ENCODE measurements at places on chromosomes 7 and 10.

GRCh38 chr7:45181991-45182855 lies 24.6 kb downstream of the RAMP3 start:
- no peak for DNase-seq

- DNase-seq, result peak; percentile 30
Observed at GRCh38 chr7:8126601-8127167, 135.3 kb downstream of the ICA1 start.

DNA sequence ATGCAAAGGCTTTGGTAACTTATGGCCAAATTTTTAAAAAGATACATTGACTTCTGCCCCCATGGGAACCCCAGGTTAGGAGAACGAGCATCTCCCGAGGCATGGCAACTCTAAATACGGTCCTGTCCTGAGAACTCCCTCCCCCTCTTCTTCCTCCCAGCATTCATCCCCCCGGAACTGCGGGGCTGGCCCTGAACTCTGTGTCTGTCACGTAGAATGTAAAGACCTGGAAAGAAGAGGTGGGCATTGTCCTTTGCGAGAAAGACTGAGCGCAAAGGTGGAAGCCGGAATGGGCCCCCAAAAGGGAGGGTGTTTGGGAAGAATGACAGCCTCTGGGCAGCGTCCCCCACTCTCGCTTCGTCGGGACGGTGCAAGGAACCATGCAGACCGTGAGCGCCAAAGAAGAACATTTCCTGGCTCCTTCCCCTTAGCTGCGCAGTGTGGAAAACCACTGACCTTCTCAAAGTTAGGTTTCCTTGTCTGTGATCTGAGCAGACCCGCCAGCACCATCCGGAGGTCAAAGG lies 21.0 kb downstream of the SHH start:
- DNase-seq, result no peak

DNA sequence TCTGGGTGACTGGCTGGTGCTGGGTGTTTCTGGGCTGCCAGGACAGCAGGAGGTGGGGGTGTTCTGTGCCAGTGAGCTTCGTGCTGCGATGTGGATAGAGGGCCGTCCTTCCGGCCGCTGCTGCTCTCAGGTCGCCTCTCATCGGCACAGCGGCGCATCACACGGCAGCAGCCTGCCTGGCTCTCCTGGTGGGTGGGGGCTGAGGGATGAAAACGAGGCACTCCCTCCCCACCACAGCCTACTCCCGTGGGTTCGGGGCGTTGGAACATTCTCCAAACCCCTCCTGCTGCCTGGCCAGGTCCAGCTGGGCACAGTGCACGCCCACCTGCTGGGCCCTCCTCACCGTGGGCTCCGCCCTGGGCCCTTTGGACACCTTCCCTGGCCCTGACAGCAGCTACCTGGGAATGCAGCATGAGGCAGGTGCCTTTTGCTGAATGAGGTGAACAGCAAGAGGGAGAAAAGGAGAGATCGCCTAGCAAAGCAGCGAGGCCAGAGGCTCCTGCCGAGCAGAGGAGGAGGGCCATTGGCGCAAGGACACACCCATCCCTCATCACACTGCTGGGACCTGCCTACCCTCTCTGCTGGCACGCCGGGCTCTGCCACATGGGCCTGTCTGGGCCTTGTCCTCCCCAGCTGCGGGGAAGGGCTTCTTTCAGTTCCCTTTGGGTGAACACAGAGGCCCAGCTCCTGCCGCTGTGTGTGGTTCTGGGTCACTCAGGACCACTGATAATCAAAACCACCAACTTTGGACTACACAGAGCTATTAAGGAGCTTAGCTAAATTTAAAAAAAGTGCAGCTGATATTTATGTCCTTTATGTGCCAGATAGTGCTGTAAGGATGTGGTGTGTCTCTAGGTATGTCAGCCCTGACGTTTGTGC lies 33.4 kb downstream of the INPP5A start:
- DNase-seq, result no peak

GRCh38 chr7:130420943-130421578 lies 19.8 kb downstream of the CEP41 start:
- DNase-seq, result no peak

DNA sequence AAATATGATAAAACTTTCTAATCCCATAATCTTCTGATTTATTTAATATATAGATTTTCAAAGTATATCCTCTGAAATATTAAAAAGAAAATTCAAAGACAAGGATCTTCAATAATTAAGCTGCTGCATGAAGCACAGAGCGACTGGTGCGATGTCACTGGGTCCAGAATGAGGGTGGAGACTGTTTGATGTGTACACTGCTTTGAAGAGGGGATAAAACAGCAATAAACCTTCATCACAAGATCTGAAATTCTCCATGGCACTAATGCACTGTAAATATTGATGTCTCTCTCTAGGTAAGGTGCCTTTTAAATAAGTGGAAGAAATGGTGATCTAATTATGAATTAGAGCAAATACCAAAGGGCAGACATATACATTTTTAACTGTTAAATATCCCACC lies 337.8 kb downstream of the PARD3 start:
- no peak for DNase-seq

GRCh38 chr7:152556013-152556755 lies 119.8 kb downstream of the XRCC2 start:
- DNase-seq, result no peak

DNA sequence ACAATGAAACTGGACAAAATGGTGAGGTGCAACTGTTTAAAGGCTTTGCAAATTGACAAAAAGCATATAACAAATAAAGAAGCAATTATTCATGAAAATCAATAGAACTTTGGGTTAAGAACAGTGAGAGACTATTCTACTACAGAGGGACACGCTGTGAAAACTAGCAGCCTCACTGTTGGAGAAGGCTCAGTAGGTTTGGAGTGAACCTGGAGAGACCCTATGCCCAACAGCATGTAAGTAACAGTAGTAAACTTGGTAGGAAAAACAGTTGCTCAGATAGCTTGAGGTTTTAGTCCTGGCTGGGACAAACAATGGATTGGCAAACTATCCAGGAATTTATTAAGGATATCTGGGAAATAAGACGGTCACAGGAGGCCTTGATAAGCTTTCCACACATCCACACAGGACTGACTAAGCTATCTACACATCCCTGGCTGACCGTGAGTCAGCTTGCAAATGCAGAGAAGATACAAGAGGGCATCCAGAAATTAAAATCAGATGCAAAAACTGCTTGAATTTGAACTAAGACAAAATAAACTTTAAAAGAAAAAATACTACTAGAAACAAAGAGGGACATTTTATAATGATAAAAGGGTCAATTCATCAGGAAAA lies 15.9 kb downstream of the FAM149B1 start:
- DNase-seq, result no peak

DNA sequence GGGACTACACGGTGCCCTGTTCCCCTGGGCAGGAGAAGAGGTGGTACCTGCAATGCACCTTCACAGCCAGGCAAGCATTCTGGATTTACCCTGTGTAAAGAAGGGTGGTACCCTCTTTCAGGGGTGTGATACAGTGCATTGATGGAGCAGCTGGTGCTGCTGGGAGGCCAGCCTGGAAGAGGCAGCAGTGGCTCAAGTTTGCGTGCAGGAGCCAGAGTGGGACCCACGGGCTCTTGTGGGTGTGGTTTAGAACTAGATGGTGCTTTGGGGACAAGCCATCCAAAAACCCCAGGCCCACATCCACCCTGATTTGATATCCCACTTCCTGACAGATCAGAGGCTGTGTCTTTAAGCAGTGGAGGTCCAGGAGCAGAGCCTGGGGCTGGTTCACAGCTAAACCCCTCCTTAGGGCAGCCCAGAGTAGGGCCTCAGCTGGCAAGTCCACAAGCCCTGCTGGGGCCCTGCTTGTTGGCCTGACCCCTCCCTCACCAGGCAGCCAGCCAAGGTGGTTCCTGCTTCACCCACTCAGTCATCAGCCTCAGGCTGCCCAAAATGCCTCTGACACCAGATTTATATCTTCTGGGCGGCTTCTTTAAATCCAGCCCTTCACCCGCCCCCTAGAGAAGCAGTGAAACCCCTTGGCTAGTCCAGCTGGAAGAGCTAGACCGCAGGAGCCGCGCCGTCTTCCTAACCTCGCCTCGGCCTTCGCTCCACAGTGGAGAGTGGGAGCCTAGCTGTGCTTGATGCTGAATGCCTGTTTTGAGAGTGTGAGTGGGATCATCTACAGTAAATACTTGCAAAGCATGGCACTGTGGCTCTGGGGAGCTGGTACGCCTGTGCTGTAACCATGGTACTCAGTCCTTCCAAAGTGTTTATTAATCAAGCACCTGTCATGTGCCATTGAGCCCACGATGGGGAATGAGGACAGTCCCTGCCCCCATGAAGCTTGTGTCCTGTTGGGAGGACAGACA lies 1.4 kb upstream of the ASIC3 start:
- DNase-seq, result no peak

DNA sequence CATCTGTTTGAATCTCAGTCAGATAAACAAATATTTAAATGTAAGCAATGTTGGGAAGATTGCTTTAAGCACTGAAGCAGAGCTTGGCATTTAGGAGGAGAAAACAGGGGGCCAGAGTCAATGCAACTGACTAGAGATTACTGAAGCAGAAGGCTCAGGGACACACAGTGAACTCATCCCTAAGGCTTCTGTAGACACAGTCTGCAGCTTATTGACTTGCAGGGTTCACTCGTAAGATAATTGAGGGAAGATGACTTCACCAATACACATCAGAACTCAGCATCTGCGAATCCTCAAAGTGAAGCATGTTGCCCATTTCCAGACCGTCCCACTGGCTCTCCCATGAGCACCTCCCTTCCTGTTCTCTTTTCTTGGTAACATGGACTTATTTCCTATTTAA lies 363.4 kb upstream of the PFKP start:
- no peak for DNase-seq

DNA sequence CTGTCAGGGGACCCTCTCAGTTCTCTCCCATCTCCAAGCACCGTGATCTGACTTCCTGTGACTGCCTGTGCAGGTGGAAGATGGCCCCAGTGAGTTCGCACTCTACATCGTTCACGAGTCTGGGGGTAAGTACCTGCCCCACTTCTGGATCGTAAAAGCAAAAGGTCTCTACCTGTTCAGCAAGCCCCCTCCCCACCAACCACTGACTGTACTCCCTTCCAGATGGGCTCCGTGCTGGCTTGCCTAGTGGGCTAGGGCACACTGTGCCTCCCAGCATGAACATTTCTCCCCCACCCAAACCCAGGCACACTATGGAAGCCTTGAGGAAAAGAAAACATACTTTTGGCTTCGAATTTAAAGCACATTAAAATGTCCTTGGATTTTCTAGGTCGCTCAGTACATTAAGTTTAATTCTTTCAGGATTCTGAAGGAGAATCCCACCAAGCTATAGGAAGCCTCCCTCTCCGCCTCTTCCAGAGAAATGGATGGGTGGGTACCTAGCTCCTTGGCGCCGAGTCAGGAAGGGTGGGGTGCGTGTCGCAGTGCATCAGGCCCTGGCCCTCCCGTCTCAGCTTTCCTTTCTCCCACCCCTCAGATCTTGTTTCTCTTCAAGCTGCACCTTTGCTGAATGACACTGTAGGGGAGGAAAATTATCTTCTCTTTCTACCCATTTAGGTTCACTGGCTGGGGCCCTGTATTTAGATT lies 11.0 kb upstream of the ZNF22 start:
- no peak for DNase-seq

DNA sequence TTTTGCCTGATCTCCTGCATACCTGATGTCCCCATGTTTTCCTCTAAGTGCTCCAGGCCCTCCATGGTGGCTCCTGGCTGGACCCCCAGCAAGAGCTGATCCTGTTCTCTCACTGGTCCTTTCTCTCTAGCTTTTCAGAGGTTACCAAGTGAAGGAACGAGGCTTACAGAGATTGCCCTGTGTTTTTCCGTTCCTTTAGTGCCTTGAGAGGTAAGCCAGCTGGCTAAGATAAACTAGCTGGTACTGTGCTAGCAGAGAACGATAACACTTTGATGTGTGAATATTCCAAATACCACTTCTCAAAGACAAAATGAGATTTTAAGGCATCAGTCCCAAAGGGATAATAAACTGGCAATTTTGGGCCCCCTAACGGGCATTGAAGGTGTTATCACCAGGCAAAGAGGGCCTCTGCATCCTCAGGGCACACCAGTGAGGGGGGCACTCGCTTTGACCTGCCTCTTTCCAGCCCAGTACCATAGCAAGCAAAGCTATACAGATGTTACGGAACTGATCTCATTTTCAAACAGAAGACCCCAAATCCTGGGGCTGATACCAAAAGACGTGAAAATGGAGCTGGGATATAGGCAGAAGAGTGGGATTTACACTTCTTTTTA lies 8.4 kb upstream of the CCNY start:
- no peak for DNase-seq

- no peak for DNase-seq
Observed at GRCh38 chr10:1468811-1469210, 268.5 kb downstream of the ADARB2 start.

GRCh38 chr10:129689671-129690071 lies 222.6 kb downstream of the MGMT start:
- DNase-seq, result no peak

DNA sequence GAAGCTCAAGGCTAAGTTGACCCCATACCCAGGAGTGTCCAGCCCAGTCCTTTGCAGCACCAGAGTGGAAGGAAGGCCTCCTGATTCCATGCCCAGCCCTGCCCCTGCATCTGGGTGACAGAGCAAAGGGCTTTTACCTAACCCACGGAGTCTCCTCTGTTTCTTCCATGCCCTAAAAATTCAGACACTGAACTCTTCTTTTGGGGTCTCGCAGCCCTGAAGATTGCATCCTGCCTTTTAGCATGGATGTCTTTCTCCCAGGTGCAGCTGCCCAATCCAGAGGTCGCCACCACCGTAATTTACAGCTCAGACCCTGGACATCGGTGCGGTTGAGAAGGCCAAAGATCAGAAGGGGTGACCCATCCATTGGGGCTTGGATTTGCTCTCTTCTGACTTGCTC lies 50.8 kb downstream of the CXCL12 start:
- DNase-seq, result no peak

DNA sequence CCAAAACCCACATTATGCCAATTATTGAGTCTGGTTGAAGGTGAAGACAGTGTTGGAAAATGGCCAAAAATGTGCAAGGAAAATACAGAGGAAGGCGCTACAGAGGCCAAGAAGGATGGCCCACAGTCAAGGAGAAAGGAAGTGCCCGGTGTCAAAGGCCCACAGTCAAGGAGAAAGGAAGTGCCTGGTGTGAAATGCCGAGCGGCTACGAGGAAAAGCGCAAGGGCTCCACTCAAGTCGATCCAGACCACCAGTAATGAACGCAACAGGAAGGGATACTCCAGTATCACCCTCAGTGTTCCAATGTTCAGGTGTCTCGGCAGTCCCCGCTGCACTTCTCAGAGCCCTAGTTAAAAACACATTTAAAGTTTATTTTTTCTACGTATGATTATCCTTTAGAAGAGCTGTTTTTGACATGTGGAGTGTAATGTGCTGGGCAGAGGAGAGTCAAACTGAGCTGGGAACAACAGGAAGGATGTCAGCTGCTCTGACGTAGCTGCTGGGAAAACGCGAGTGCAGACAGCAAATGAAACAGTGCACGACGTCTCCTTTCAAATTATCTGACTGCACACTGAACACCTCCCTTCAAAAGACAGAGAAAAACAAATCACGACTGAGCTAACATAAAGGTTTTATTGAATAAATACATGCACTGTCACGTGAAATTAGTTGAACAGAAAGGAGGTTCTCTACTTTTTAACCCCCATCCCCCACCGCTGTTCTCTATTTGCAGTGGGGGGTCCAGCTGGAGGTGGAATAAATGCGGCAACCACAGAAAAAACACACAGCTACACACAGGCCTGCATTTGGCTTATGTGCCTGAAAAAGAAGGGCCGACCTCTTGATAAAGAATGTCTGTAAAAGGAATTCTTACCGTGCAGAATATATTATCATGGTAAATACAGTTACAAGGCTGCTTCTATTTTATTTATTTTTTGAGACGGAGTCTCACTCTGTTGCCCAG lies 26.1 kb upstream of the NCAPG2 start:
- DNase-seq, result no peak
